Hepatocyte (in vitro differentiated cells): ENCODE measurements at places on chromosomes 13 and 19.

GRCh38 chr13:65036999-65037398, 2193.1 kb downstream of the PCDH9 start:
- H3K27ac ChIP-seq = no peak overlapping the region
- no peak overlapping the region for H3K4me3 ChIP-seq
- H3K36me3 ChIP-seq = no peaks in the 10 kb centered on the region
- DNase-seq = no peak
- no peaks in the 10 kb centered on the region for H3K27me3 ChIP-seq

- H3K4me3 ChIP-seq = no peak overlapping the region
- no peaks in the 10 kb centered on the region for H3K4me1 ChIP-seq
- H3K36me3 ChIP-seq = no peaks in the 10 kb centered on the region
- no peak overlapping the region for H3K27ac ChIP-seq
- H3K27me3 ChIP-seq = no peaks in the 10 kb centered on the region
- DNase-seq = no peak
Observed at GRCh38 chr19:7327802-7328201, 20.9 kb upstream of the ARHGEF18 start.

- DNase-seq = no peak
- no peaks in the 10 kb centered on the region for H3K4me1 ChIP-seq
- H3K36me3 ChIP-seq = no peaks in the 10 kb centered on the region
- H3K27ac ChIP-seq = no peak overlapping the region
- no peak overlapping the region for H3K4me3 ChIP-seq
- no peaks in the 10 kb centered on the region for H3K27me3 ChIP-seq
Observed at GRCh38 chr19:18828786-18829185, 3.0 kb upstream of the UPF1 start.

GRCh38 chr13:47890146-47890814, 110.8 kb downstream of the SUCLA2 start:
- H3K4me3 ChIP-seq = no peak overlapping the region
- no peaks in the 10 kb centered on the region for H3K27me3 ChIP-seq
- no peak for DNase-seq
- no peaks in the 10 kb centered on the region for H3K36me3 ChIP-seq
- H3K4me1 ChIP-seq = no peaks in the 10 kb centered on the region

DNA sequence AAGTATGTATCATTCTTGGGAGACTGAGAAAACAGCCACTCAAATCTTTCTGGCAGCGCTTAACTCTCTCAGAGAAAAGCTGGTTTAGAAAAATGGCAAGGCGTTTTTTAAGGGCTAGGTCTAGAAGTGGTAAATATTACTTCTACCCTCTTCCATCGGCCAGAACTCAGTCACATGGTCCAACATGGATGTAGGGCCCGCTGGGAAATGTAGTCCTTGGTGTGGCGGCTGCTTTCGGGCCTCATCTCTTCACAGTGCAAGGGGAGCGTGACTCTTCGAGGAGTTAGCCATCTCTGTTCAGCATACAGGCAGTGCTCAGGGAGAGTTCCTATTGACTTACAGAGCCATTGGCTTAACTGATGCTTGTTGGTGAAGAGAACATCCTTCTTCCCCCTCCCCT, 6.3 kb downstream of the VSTM2B start:
- no peak overlapping the region for H3K4me3 ChIP-seq
- H3K27me3 ChIP-seq = peaks cover 59% of the 10 kb centered on the region
- DNase-seq = no peak
- peaks cover 4% of the 10 kb centered on the region for H3K4me1 ChIP-seq

DNA sequence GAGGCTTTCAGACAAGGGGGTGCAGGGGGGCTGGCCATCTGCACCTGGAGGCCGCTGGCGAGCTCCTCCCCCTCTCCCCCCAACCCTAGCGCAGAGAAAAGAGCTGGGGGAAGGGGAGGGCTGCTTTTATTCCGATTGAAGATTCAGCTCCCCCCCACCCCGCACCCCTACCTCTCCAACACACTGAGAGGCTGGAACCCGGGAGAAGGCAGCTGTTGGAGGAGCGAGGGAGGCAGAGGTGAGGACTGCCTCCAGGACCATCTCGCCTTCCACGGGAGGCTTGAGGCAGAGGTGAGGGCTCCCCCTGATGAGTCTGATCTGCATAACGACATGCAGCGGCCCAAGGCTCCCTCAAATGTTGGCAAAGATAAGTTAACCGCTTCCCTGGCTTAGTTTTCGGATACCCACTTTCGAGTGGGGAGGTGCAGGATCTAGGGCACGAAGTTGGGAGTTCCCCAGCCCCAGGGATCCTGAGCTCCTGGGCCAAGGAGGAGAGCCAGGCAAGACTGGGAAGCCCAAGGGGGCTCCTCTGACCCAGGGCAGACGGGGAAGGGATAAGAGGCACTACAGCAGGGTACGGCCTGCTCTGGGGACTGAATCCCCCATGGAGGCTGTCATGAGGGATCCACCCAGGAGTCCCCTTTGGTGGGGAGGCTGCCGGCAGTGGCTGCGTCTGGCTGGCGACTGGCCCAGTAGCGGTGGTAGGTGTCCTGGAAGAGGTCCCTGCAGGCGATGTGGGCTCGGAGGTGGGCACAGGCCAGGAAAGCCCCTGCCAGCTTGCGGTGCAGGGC, 1.2 kb upstream of the NUMBL start:
- H3K27me3 ChIP-seq = no peaks in the 10 kb centered on the region
- DNase-seq = no peak
- H3K4me3 ChIP-seq = no peak overlapping the region
- peaks cover 5% of the 10 kb centered on the region for H3K4me1 ChIP-seq

GRCh38 chr13:114161644-114162532, 17.2 kb upstream of the CFAP97D2 start:
- no peak overlapping the region for H3K27ac ChIP-seq
- peak; percentile 55 for DNase-seq
- peaks cover 3% of the 10 kb centered on the region for H3K27me3 ChIP-seq

GRCh38 chr13:111472083-111472482, 151.6 kb downstream of the TEX29 start:
- H3K36me3 ChIP-seq = no peaks in the 10 kb centered on the region
- H3K27me3 ChIP-seq = no peaks in the 10 kb centered on the region
- no peak overlapping the region for H3K4me3 ChIP-seq
- H3K4me1 ChIP-seq = no peaks in the 10 kb centered on the region

DNA sequence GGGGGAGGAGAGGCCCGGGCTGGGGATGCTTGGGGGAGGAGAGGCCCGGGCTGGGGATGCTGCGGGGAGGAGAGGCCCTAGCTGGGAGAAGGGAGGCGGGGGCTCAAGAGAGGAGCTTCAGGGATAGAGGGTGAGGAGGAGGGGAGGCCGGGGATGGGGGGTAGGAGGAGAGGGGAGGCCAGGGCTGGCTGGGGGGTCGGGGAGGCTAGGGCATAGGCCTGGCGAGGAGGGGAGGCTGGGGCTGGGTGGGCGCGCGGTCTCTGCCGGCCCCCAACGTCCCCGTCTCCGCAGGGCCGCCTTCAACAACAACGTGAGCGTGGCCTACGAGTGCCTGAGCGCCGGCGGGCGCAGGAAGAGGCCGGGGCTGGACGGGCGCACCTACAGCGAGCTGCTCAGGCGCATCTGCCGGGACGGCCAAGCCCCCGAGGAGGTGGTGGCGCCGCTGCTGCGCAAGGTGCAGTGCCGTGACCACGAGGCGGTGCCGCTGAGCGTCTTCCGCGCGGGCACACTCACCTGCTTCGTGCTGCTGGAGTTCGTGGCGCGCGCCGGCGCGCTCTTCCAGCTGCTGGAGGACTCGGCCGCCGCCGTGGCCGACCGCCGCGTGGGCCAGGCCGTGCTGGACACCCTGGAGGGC, 11.4 kb downstream of the TPGS1 start:
- no peaks in the 10 kb centered on the region for H3K27me3 ChIP-seq
- peak overlapping the region; percentile 91 for H3K27ac ChIP-seq
- peaks cover 15% of the 10 kb centered on the region for H3K4me1 ChIP-seq
- DNase-seq = peak; percentile 75

DNA sequence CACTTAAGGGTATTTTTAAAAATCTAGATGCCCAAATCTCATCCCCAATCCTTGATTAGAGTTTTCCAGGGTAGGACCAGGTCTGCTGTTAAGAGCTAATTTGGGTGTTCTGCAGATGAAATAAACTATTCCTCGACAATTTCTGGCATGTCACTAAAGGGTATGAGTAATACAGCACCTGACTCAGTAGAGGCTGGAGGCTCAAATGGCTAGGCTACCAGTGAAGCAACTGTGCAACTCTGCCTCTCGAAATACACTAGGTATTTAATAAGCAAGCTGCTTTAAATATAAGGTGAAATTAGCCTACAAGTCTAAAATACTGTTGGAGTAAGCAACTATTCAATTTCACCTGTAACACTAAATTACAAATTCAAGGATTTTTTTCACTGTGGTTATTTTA, 1.5 kb downstream of the RNF6 start:
- peak overlapping the region; percentile 97 for H3K27ac ChIP-seq
- DNase-seq = peak; percentile 38
- peak overlapping the region; percentile 52 for H3K4me3 ChIP-seq
- no peaks in the 10 kb centered on the region for H3K27me3 ChIP-seq

GRCh38 chr19:30145467-30145866, 203.4 kb downstream of the URI1 start:
- H3K36me3 ChIP-seq = no peaks in the 10 kb centered on the region
- no peak for DNase-seq
- H3K4me1 ChIP-seq = no peaks in the 10 kb centered on the region
- no peaks in the 10 kb centered on the region for H3K27me3 ChIP-seq
- no peak overlapping the region for H3K4me3 ChIP-seq

- peaks cover 7% of the 10 kb centered on the region for H3K27me3 ChIP-seq
- DNase-seq = no peak
- peaks cover 3% of the 10 kb centered on the region for H3K4me1 ChIP-seq
- no peaks in the 10 kb centered on the region for H3K36me3 ChIP-seq
- H3K27ac ChIP-seq = no peak overlapping the region
Observed at GRCh38 chr13:102589301-102589822, 7.4 kb upstream of the TPP2 start.

DNA sequence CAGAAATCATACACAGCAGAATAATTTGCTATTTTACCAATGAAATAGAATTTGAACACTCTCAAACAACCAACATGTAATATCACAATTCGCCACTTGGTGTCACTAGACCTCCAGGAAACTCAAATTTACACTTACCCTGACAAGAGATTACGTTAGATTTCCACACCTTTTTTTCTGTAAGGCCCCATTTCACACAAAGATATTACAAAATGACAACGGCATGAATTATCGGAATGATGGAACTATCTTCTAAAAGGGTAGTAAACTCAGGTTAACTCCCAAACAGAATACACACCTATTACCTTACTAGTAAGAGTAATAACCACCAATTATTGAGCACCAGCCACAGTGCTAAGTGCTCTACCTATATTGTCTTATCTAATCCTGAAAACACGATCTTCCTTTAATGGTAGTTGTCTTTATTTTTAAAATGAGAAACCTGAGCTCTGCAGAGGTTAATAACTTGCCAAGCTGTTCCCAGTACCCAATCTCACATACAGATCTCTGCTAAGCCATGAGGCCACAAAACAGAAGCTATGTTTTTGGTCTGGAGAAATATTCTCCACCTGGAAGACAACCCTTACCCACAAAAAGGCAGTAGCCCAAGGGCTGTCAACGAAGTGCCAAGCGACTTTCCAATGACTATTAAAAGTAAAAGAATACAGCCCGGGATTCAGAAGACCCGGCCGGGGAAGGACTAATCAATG, 152.4 kb downstream of the DCLK1 start:
- no peaks in the 10 kb centered on the region for H3K27me3 ChIP-seq
- peak; percentile 68 for DNase-seq
- no peaks in the 10 kb centered on the region for H3K4me1 ChIP-seq
- H3K36me3 ChIP-seq = no peaks in the 10 kb centered on the region
- H3K4me3 ChIP-seq = no peak overlapping the region

DNA sequence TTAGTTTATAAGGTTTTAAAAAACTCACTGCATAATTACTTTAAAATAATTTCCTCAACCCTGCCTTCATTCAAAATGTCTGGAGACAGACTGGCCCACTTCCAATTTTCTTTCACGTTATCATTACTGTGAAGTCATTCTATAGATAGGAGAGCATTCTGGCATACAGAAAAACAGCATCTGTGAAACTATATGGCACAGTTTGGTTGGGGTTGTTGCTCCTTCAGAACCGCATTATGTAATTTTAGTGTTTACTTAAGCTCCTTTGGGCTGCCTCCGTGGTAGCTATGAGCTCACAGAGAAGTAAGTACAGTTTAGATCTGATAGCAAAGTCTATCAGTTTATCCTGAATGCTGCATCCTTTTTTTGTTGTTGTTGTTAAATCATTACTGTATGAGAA, 104.3 kb downstream of the KCNRG start:
- no peaks in the 10 kb centered on the region for H3K27me3 ChIP-seq
- H3K36me3 ChIP-seq = no peaks in the 10 kb centered on the region
- no peak overlapping the region for H3K27ac ChIP-seq
- H3K4me3 ChIP-seq = no peak overlapping the region
- H3K4me1 ChIP-seq = peaks cover 12% of the 10 kb centered on the region

DNA sequence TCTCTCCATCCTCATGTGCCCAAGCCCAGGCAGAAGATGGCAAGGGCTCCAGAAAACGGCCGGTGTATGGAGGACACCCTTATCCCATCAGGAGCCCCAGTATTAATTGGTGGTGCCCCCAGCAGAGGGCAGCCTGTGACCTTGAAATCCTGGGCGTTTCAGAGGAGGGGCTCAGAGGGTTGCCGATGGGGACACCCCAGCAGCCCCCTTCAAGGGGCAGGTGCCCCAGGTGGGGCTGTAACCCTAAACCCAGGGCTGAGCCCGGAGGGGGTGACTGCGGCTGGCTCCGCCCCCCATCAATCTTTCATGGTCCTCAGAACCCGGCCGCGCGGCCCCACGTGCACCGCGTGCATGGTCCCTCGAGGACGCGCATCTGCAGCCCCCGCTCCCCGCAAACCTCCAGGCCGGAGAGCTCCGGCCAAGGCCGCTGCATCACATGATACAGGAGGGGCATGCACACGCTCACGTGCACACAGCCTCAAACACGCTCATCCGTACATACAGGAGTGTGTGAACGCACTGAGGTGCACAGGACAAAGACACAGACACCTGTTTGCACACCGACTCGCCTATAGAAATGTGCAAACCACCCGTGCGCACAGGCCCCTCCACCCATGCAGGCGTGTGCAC, 949 bp downstream of the RAB3A start:
- peaks cover 10% of the 10 kb centered on the region for H3K4me1 ChIP-seq
- DNase-seq = peak; percentile 39
- no peak overlapping the region for H3K27ac ChIP-seq

GRCh38 chr19:10568062-10568825, 535 bp downstream of the CDKN2D start:
- H3K4me1 ChIP-seq = peaks cover 16% of the 10 kb centered on the region
- H3K36me3 ChIP-seq = no peaks in the 10 kb centered on the region
- DNase-seq = peak; percentile 82
- peak overlapping the region; percentile 8 for H3K27ac ChIP-seq
- H3K27me3 ChIP-seq = no peaks in the 10 kb centered on the region

DNA sequence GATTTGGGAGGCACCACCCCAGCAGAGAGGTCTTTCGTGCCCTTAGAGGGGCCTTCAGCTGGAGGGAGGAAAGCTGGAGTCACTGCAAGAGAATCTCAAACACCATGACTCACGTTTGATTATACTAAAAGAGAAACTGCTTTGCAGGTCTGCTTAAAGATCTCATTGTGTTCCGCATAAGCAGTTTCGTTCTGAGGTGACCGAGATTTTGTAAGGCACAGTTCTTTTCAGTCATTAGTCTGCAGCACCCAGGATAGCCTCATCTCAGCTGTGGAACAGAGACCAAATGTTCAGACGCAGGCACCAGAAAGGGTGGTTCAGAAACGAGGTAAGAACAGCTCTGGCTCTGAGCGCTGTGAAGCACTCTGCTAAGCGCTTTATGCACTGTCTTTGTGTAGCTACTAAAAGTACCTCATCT, 71.2 kb upstream of the GTF3A start:
- DNase-seq = peak; percentile 57
- H3K27me3 ChIP-seq = no peaks in the 10 kb centered on the region
- H3K36me3 ChIP-seq = no peaks in the 10 kb centered on the region

- H3K27me3 ChIP-seq = no peaks in the 10 kb centered on the region
- H3K4me1 ChIP-seq = peaks cover 12% of the 10 kb centered on the region
- peak overlapping the region; percentile 69 for H3K27ac ChIP-seq
- DNase-seq = peak; percentile 21
- peak overlapping the region; percentile 84 for H3K4me3 ChIP-seq
Observed at GRCh38 chr19:57559008-57559403, 657 bp downstream of the ZNF550 start.
